T-helper 17 cell (primary cell): ENCODE measurements at places on chromosomes 7 and 10. TPM values are rescaled to one million over a fixed set of nuclear protein-coding genes. Genes with fewer than 3 reads are reported as not detected.

STRA8 gene
- not detected for total RNA-seq

KEL gene
- 0.52 TPM for total RNA-seq

POMZP3 gene
- total RNA-seq: 14.6 TPM

SPDYE2 gene
- 0.55 TPM for total RNA-seq

TFEC gene
- 0.47 TPM for total RNA-seq

IKZF1 gene
- 301 TPM for total RNA-seq

PDK4 gene
- 0.20 TPM for total RNA-seq

DPP6 gene
- not detected for total RNA-seq

AZGP1 gene
- not detected for total RNA-seq

INMT gene
- total RNA-seq: 0.65 TPM

TSPAN33 gene
- 68.8 TPM for total RNA-seq

CALML5 gene
- not detected for total RNA-seq

FAM237B gene
- not detected for total RNA-seq

RASA4B gene
- 23.7 TPM for total RNA-seq

CUX1 gene
- total RNA-seq: 35.6 TPM

ITGA8 gene
- not detected for total RNA-seq

C7orf57 gene
- total RNA-seq: 0.30 TPM

UCN3 gene
- total RNA-seq: not detected

CTAGE4 gene
- total RNA-seq: not detected

PAX2 gene
- not detected for total RNA-seq

ADAM8 gene
- total RNA-seq: 188 TPM

HGF gene
- not detected for total RNA-seq

GPR85 gene
- not detected for total RNA-seq

CHST15 gene
- 0.26 TPM for total RNA-seq

TUBAL3 gene
- total RNA-seq: not detected

MKLN1 gene
- 46.5 TPM for total RNA-seq

SCART1 gene
- total RNA-seq: 38.6 TPM

PTN gene
- not detected for total RNA-seq

WNT2 gene
- not detected for total RNA-seq

PLXDC2 gene
- total RNA-seq: 3.0 TPM

CACNB2 gene
- not detected for total RNA-seq

C1QL3 gene
- not detected for total RNA-seq

GNAT3 gene
- total RNA-seq: not detected

ZNF438 gene
- 3.1 TPM for total RNA-seq

PDAP1 gene
- 38.5 TPM for total RNA-seq

ZNF273 gene
- total RNA-seq: 5.9 TPM

NKX2-3 gene
- not detected for total RNA-seq

MRC1 gene
- 0.39 TPM for total RNA-seq

NPC1L1 gene
- not detected for total RNA-seq

TAX1BP1 gene
- 131 TPM for total RNA-seq

C10orf71 gene
- total RNA-seq: not detected

HOXA10 gene
- total RNA-seq: not detected

ITPRID1 gene
- total RNA-seq: not detected

LARP4B gene
- total RNA-seq: 59.4 TPM

MGAM2 gene
- total RNA-seq: not detected

CAV2 gene
- 3.1 TPM for total RNA-seq

AKR1C4 gene
- total RNA-seq: not detected

FBXO24 gene
- total RNA-seq: 0.31 TPM

GDF10 gene
- total RNA-seq: not detected

ZNF25 gene
- 8.3 TPM for total RNA-seq

MYO3A gene
- total RNA-seq: not detected

FAM25G gene
- total RNA-seq: not detected

NRG3 gene
- not detected for total RNA-seq

HOXA4 gene
- not detected for total RNA-seq

MYL10 gene
- not detected for total RNA-seq
